Stimulated activated CD4-positive, alpha-beta T cell treated with anti-CD3 and anti-CD28 coated beads, Interleukin-4, amount 100 ng/mL, for 24 hours (primary cell): ENCODE measurements at places on chromosomes 13 and 19.

DNA sequence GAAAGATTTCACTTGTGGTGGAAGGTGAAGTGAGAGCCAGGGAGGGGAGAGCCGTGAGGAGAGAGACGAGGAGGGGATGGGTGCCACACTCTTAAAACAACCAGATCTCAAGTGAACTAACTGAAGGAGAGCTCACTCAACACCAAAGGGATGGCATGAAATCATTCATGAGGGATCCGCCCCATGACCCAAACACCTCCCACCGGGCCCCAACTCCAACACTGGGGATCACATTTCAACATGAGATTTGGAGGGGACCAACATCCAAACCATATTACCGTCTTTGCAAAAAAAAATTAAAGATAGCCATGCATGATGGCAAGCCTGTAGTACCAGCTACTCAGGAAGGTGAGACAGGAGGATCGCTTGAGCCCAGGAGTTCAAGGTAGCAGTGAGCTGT lies 34.9 kb upstream of the POP4 start:
- DNase-seq: no peak

GRCh38 chr19:48969276-48970138 lies 4.4 kb downstream of the FTL start:
- no peak for DNase-seq

DNA sequence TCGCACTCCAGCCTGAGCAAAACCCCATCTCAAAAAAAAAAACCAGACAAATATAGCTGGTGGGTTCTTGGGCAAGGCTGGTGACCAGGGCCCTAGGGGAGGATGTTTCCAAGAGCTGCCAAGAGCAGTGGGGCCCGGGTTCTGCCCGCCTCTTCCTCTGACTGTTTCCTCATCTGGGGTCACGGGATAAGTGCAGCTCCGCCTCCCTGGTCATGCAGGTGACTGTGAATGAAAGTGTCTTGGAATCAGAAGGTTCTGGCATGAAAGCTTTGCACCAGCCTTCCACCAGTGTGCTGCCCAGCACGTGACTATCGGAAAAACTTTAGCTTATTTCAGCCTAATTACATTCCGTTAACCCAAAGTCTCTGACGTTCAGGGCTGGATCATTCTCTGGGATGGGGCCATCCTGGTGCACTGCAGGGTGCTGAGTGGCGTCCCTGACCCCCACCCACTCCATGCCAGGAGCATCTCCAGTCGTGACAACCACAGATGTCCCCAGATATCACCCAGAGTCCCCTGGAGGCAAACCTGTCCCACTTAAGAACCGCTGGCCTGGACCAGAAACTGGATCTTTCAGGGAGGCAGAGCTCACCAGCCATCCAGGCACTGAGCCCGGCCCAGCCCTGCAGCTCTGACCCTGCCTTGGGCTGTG lies 85.6 kb downstream of the GNG7 start:
- DNase-seq: no peak

DNA sequence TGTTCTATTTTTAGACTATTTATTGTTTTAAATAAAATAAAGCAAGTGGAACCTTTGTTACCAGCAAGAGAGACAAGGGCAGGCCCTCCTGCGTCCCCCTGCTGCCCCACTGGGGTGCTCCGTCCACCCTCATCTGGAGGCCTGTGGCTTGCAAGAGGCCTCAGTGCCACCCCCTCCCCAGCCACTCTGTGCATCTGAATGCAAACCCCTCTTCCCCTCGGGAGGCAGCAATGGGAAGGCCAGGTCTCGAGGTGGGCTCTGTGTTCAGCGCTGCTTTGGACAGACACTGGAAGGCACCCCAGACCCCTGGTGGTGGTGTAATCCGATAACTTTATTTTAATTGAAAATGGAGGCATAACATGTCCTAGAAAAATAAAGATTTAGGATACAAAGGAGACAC lies 4.6 kb downstream of the SIX5 start:
- no peak for DNase-seq

GRCh38 chr19:51749979-51750378 lies 1.7 kb downstream of the FPR1 start:
- no peak for DNase-seq

DNA sequence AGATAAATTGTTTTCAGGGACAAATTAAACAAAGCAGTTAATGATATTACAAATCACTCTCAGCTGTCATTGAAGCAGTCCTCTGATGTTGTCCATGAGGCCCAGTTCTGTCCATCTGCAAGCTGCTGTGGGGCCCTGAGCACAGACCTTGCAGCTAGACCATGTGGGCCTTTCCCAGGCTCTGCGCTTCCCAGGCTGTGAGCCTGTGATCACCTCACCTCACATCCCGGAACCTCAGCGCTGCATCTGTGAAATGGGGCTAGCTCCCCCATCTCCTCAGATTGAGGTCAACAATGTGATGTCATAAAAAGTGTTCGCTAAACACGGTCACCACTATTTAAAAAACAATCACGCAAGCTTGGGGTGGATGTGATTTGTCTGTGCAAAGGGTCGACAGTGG lies 51.9 kb upstream of the UQCRFS1 start:
- DNase-seq: no peak

- DNase-seq: peak; percentile 51
Measured at GRCh38 chr19:4108767-4109625, 14.9 kb downstream of the MAP2K2 start.

GRCh38 chr19:34555447-34555846 lies 73.9 kb downstream of the WTIP start:
- DNase-seq: no peak

DNA sequence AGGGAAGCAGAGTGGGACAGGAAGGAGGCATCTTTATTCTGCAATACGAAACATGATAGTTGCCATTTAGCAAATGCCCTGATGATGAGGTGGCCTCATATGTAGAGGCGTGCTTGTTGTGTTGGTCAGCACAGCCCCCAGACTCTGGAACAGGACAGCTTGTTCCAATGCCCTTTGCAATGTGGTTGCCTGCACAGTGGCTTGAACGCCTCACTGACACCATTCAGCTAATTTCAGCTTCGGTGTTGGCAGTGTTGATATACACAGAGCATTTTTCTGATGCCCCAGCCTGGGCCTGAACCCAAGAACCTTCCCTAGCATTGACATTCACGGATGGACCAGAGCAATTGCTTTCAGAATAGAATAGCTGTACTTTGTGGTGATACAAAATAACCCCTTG lies 133.3 kb downstream of the HS6ST3 start:
- no peak for DNase-seq

DNA sequence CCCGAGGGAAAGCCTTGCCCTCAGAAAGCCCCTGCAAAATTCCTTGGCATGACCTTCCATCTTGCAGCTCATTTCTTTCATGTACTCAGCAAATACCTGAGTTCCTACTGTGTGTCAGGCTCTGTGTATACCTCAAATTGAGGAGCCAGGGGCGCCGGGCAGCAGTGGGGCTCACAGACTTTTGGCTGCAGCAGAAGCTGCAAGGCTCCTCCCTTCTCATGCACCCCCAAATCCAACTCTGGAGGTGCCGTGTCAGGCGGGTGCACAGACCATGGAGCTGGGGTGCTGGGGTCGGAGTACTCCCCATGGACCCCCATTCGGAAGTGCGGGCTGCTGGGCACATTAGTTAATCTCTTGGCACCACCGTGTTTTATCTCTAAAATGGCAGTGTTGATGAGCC lies 72.3 kb downstream of the COL4A2 start:
- DNase-seq: no peak

DNA sequence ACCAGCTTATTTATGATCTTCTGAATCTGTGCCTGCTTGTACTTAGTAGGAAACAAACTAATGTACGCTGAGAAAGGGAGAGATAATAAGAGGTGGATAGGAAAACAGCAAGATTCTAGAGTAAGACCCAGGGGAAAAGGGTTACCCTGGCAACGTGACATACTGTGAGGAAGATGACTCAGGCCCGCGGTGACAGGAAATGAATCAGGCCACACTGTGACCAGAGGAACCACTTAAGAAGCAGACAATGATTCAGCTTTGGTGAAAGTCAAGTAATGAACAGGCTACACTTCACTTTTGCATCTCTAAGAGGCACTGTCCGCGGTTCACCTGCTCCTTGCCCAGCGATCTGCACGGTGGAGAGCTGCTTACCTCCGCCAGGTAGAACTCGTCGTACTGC lies 158.2 kb downstream of the NALCN start:
- DNase-seq: peak; percentile 41

GRCh38 chr19:10593820-10594637 lies 6.9 kb upstream of the AP1M2 start:
- no peak for DNase-seq

DNA sequence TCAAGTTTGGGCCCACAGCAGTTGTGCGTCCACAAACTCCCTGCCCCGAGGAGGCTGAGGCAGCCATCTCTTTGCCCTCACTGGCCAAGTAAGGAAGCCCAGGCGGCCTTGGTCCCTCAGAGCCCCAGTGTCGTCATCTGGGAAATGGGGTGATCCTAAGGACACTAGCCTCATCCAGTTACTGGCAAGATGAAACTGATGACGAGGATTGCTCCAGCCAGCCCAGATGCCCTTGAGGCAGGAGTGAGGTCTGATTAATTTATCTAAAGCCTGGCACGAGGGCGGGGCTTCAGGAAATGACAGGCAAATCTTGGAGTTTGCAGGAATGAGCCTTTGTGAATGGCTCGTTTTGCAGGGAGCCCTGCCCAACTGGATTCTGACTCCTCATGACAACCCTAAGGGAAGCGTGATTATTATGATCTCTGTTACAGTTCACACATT lies 5.6 kb downstream of the LIPE start:
- DNase-seq: no peak

DNA sequence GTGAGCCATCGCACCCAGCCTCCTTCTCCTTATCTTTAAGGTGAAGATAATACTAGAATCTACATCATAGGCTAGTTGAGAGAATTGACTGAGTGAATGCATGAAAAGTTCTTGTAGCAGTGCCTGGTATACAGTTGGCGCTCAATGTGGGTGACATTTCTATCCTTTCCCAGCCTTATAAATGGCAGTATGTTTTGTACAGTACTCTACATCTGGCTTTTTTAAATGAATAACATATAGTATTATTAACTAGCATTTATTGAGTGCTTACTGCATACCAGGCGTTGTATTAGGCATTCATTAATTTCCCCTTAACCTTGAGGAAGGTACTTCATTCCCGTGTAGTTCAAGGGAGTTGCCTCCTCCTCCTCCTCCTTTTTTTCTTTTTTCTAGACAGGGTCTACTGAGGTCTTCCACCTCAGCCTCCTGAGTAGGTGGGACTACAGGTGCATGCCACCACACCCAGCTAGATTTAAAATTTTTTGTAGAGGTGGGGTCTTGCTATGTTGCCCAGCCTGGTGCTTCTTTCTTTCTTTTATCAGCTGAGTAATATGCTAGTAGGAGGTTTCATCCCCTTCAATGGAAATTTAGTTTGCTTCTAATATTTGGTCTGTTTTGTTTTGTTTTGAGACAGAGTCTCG lies 2.8 kb downstream of the C5AR1 start:
- no peak for DNase-seq

DNA sequence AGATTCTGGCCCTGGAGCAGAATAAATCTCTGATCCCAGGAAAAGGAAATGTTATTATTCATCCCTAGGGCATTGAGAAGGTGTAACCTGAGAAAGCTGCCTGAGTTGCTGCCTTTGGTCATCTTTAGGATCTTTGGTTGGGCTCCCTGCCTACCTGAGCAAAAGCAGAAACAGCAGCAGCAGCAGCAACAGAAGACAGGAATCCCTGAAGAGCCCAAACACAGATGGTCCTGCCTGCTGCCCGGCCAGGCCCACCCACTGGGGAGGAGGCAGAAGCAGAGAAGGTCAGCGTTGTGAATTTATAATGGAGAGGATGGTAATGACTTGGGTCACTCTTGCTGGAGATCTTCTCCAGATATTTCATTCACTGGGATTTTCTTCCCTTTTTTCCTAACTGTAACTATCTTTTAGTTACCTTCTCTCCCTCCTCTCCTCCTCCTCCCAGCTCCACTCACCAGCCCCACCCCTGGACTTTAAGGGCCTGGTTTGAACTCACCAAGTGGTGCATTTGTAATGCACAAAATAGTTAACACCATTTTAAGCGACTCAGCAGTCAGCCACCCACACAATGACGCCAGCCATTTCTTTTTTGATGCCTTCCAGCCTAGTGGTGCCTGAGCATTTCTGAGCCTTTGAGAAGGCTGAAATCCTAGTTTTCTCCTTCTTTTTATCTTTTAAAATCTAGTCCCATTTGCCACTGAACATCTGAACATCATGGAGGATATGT lies 91.7 kb downstream of the HSPH1 start:
- no peak for DNase-seq

- no peak for DNase-seq
Measured at GRCh38 chr13:28161370-28161769, 23.0 kb downstream of the PAN3 start.

GRCh38 chr19:3950871-3951861 lies 18.3 kb downstream of the NMRK2 start:
- DNase-seq: no peak

DNA sequence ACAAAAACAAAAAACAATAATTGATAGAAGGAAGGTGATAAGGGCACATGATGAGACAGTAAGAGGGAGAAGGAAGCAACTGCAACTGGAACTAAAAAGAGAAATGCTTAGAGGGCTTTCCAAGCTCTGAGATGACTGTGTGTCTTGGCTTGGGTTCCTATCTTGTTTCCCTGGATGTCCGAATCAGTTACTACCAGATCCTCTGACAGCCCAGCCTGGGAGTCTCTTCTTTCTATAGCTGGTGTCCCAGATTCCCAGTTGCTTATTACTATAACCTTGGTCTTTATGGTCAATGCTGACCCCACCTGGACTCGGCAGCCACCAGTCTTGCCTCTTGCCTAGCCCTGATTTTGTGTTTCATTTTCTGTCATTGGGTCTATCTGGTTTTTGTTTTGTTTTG lies 116.4 kb downstream of the RFC3 start:
- no peak for DNase-seq

- DNase-seq: no peak
Measured at GRCh38 chr19:24071078-24071477, 15.9 kb upstream of the ZNF254 start.

GRCh38 chr13:110483386-110483968 lies 78.0 kb downstream of the RAB20 start:
- no peak for DNase-seq

- no peak for DNase-seq
Measured at GRCh38 chr13:30443957-30444404, 21.7 kb downstream of the UBE2L5 start.

GRCh38 chr19:30596268-30596667 lies 224.1 kb downstream of the ZNF536 start:
- no peak for DNase-seq

DNA sequence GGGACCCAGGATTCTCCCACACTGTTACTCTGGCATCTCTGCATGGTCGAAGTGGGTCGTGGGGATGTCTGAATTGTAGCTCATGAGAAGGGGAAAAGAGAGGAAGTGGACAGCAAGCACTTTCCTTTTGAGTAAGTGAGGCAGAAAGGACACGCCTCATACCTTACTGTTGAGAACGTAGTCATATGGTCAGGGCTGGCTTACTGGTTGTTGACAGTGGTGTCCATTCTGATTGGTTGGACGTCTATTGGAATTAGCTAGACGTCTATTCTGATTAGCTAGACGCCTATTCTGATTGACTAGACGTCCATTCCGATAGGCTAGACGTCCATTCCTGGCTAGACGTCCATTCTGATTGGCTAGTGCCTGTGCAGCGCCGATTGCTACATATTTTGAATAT lies 12.4 kb downstream of the GRIN2D start:
- no peak for DNase-seq
